ENCODE measurements at places on chromosomes 4 and X.
A peak's percentile ranks its signal among the peaks of the same experiment; 100 is the strongest.

DNA sequence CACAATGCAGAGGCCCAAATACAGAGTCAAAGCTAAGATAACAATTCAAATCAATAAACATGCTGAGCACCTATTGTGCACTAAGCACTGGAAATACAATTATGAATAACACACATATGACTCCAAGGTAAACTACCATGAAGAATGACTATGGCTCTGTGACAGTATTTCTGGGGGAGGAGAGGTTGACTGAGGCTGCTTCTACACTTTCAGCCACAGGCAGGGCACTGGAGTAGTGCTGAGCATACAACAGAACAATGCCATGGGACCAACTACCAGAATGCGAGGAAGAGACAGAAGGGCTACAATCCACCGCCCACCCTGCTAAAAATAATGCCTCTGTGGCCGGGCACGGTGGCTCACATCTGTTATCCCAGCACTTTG lies 13.7 kb downstream of the TEC start:
- no peak for DNase-seq

GRCh38 chrX:18961686-18962085 lies 22.2 kb downstream of the PHKA2 start:
- no peak for DNase-seq

DNA sequence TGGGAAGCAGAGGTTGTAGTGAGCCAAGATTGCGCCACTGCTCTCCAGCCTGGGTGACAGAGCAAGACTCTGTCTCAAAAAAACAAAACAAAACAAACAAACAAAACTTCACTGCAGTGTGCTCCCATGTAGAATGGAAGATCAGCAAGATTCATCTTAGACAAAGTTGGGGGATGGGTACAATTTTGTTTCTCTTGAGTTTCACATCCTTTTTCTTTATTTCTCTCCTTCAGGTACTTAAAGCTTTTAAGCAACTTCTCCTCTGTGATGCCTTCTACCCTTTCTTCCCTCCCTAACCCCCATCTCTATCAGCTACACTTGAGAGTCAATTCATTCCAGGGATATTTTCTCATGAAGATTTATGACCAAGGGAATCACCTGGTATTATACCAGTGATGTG lies 15.5 kb upstream of the RBBP7 start:
- DNase-seq: no peak

DNA sequence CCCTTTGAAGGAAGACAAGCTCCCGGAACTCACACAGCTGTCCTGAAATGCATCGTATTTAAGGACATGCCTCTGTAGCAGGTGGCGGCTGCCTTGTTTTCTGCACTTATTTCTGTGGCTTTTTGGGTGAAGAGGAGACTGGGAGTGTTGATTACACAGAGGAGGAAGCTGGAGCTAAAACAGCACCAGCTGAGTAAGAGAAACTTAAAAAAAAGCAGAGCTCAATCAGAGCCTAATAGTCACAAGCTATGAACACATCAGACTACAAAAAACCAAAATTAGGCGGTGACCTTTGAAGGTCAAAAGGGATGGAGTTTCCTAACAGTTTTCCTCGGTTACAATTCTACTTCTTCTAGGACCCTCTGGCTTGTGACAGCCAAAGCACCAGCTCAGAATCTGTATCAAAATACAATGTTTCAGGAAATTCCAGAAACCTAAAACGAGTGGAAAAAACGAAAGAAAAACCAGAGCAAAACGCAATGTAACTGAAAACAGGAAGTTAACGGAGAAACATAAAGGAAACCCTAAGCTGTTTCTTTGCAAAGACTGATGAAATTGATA lies 13.5 kb downstream of the PRKX start:
- no peak for DNase-seq

DNA sequence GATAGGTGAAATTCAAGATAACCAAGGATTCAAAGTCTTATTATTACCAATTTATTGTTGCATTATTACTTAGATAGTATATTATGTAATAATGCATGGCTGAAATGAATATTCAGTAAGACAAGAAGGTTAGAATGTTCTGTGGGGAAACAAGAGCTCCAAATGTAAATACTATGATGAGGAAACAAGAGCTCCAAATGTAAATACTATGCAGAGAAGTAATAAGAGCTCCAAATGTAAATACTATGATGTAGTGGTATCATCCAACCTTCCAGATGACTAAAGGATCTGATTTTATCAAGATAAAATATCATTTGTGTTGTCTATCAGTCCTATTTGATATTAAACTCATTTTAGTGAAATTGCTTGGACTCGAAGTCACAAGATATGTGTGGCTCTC lies 82.2 kb upstream of the PCDH18 start:
- no peak for DNase-seq

DNA sequence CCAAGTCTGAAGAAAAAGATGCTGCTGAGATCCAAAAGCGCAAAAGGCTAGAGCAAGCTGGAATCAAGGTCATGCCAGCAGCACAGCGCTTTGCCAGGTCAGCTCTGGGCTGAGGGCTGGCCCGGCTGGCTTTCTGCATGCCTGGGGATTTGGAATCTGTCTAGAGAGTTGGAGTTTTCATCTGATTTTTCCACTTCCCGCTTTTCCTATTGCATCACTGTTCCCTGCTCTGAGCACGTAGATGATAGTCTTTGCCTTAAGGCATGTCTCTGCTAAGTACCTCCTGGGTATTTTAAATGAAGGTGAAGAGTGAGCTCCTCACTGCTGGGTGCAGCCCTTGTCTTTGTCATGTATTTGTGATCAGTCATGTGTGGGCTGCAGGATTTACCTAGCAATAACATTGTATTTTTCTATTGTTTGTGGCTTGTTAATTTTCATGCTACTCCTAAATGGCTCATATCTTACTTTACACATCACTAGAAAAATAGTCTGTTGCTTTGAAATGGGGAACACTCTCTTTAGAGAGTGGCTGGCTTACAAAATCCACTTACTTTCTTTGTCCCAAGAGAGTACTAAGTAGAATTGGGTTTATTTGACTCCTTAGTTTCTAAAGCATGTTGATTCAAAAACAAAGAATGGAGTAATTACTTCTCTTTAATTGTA lies 82.8 kb downstream of the LIMCH1 start:
- DNase-seq: no peak

DNA sequence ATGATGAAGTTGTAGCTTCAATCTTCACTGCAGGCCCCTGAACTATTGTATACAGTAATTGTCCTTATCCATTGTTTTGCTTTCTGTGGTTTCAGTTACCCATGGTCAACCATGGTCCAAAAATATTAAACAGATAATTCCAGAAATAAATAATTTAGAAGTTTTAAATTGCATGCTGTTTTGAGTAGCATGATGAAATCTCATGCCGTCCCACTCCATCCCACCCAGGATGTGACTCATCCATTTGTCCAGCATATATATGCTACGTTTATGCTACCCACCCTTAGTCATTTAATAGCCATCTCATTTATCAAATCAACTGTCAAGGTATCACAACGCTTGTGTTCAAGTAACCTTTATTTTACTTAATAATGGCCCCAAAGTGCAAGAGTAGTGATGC lies 34.5 kb downstream of the IQCM start:
- DNase-seq: peak; percentile 52

DNA sequence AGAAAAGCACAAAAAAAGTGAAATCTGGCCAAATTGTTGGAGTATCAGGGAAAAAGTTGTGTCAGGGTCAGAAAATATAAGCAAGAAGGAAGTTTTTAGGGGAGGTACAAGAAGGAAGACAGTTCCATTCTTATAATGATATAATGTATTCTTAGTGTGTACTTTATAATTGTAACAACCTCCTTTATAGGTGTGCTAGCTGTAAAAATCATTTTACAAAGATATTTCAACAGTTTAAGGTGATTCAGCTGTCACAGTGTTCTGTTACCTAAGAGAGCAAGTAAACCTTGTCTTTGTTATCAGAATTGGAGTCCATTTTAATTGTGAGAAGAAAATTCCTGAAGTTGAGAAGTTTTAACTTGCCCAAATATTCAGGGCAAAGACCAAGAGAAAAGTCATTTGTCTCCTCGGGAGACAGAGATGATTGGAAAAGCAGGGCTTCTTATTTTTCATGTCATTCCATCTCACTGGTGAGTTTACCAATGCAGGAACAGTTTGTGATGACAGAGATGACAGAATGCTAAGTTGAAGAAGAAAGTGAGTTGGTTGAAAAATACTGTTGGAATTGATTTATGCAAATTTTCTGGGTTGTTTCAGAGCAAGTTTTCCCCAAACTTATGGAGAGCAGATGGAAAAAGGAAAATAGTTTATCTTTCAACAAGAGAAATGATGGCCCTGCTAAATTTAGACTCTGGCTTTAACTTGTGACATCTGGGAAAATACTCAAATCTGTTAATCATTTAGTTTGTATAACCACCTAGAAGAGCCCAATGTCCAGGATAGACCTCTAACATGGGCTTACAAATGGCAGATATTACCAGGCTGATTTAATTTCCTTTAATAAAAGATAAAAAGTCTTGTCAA lies 14.8 kb downstream of the INTS6L start:
- no peak for DNase-seq

- DNase-seq: no peak
These were observed 256.8 kb upstream of the VCX start for GRCh38 chrX:7586126-7586525.

DNA sequence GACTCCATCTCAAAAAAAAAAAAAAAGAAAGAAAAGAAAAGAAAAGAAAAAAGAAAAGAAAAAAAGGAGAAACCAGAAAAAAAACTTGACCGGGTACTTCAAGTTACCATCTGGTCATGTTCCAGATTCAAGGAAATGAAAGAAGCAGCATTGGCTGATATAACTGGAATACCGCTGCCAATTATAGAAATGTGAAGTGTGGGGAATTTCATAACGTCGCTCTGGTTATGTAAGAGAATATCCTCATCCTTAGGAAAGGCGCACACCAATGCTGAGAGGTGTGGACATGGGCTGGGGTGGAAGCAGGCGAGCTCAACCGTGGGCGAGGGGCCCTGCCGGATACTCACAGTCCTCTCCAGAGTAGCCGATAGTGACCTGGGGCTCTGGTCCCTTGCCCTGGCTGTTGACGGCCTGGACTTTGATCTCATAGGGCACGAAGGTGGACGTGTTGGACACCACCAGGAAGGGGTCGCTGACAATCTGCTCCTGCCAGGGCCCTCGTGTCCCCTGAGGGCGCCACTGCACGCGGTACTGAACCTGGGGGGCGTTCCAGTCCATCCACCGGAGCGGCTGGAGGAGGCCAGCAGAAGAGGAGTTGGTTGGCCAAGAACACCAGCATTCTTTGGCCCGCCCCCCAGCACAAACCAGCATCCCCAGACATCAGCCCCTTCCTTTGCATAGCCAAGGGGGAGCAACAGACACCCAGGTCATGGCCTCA lies 19.5 kb downstream of the L1CAM start:
- DNase-seq: no peak

DNA sequence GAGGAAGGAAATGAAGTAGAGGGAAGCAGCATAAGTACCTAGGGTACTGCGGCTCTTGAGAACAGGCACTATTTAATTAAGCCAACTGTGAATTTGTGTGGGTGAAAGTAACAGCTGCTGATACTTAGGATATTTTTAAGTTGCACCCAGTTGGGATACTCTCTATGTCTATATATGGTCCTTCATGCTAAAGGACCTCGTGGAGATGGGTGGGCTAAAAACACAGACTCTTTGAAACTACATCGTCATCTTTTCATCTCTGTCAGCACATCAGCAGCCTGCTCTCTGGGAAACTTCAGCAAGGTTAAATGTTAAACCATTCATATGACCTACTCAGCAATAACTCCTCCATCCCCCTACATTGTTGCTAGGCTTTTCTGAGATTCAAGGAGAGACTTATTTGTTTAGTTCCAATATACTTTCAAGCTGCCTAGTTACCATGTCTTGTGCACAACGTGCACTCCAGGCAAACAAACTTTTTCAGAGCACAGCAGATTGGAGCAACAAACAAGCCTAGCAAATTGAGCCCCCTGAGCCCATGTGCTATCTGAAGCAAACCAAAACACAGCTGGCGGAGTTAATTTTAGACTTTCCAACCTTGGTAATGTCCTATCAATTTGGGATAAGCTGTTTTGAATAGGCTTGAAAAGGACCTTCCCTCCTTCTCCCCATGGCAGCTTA lies 6.2 kb upstream of the MOB1B start:
- DNase-seq: no peak

DNA sequence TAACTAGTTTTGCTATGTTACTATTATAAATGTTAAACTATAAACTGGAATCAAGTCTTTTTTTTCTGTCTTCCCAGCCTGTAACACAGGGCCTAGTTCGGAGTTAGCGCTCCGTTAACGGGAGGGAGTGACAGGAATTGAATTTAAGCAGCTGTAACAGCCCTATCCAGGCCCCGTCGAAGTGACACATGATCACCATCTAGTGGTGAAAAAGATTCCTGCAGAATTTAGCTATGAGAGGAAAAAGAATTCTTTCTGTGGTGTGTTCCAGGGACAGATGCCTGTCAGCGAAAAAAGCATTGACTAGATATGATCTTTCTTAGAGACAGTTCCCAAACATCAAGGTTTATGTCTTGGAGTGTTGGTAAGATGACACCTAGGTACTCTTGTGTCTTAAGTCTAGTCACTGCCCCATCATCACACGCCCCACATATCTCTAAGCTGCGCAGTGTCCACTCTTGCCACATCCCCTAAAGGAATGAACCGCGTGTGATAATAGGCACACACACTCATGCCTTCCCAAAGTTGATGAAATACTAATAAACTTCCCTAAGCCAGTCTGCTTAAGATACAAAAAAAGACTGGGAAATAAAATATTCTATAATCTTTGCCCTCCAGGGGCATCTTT lies 2.1 kb downstream of the GAB3 start:
- peak; percentile 68 for DNase-seq

GRCh38 chr4:15003891-15004738 lies 1.8 kb downstream of the CPEB2 start:
- peak; percentile 19 for DNase-seq

GRCh38 chr4:189304809-189305208 lies 635.9 kb upstream of the FRG1 start:
- DNase-seq: no peak

GRCh38 chr4:94561249-94562024 lies 109.7 kb downstream of the PDLIM5 start:
- no peak for DNase-seq

DNA sequence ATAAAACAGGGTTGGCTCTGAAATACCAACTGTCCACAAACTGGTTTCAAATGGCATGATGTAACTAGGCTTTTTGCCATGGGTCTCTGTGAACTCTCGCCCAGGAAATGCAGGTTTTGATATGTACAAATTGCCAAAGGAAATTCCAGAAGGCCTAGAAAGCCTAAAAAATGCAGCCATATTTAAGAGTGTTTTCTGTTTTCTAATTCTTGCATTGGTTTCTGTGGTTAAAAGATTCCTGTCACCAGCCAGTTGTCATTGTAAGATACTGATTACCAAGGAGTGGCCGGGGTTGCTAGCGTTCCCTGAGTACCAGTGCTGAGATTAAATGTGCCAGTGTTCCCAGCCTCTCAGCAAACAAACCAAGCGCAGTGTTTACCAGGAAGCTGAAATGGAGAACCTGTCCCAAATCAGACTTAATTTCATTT lies 53.9 kb upstream of the SORBS2 start:
- no peak for DNase-seq

Measured in SJSA1 (cell line).